Lower leg skin (tissue), 4 donors: ENCODE measurements at places on chromosomes 3 and 15. TPM values are rescaled to one million over a fixed set of nuclear protein-coding genes. Genes with fewer than 3 reads are reported as not detected.

DNA sequence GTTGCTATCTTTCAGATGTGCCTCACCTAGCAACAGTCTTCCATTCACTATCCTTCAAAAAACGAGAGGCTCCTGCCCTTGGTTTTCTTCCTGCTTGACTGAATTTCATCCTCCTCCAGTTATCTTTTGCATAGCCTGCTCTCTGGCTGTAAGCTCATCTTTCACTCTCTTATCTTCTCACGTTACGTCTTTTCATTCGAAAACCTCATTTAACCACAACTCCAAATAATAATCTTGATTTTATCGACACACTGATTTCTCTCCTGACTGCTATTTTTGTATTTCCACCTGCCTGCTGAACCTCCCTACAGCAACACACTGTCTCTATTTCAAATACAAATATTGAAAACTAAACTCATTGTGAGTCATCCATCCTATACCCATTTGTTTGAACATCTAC, 230.7 kb upstream of the TMC3 start:
- DNase-seq = no peak

DNA sequence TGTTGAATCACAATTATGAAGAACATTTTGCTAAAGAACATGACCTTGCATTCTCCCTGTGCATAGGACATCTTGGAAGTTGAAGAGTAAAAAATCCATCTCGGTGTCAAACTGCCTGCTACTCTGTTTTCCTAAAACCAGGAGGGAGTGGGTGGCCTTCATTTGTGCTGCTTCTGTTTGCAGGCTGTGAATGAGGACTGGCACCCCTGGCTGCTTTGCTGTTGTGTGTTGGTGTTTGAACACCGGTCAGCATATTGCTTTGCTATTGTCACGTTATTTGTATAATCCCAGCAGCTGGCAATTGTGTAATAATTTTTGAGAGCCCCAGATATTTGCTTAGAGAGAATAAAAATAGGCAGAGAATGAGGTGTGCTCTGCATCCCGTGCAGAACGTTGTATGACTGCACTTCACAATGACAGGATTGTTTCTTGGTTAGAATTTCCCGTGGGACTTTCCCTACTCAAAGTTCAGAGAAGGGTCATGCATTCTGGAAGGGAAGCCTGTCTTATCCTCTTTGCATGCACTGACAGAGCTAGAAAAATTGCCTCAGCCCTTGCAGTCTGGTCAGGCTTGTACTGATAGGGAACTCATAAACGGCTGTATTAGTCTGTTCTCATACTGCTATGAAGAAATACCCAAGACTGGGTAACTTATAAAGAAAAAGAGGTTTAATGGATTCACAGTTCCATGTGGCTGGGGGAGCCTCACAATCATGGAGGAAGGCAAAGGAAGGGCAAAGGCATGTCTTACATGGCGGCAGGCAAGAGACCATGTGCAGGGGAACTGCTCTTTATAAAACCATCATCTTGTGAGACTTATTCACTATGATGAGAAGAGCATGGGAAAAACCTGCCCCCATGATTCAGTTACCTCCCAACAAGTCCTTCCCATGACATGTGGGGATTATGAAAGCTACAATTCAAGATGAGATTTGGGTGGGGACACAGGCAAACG, 16.3 kb downstream of the SV2B start:
- DNase-seq = peak; percentile 31

DNA sequence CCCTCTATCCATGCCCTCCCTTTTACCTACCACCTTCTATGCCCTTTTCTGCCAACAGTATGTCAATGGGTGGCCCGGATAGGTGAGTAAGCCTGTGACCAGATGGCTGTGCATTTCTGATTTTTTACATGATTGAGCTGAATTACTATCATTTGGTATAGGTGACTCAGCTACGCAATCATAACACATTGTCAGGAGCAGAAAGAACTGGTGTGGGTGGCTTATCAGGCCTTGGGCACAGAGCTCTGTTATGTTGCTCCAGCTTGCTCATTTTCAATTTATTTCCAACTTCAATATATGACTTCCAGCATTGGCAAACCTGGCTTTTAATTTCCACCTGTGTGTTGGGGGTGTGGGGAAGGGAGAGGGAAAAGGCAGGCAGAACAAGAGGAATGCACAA, 86.6 kb upstream of the AGBL1 start:
- no peak for DNase-seq

DNA sequence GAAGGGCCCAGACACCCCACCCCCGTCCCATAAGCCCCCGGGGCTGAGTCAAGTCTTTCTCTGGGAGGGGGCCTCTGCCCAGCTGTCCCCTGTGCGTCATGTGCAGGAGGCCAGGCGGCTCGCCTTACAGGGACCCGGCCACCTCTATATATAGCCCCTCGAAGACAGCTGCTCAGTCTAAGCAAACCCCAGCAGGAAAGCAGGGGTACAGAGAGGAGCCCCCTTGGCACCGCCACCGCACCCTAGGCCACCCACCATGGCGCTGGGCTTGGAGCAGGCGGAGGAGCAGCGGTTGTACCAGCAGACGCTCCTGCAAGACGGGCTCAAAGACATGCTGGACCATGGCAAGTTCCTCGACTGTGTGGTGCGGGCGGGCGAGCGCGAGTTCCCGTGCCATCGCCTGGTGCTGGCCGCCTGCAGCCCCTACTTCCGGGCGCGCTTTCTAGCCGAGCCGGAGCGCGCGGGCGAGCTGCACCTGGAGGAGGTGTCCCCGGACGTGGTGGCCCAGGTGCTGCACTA, at the start of gene KLHL40:
Gene KLHL40 (plus strand): TSS at position 175 of the 519 bp plus-strand sequence. CDS start 82 bp downstream, at position 257.
- no peak for DNase-seq

Gene SCAMP5
- total RNA-seq = 5.4 TPM

Gene LXN
- total RNA-seq = 12.9 TPM

DNA sequence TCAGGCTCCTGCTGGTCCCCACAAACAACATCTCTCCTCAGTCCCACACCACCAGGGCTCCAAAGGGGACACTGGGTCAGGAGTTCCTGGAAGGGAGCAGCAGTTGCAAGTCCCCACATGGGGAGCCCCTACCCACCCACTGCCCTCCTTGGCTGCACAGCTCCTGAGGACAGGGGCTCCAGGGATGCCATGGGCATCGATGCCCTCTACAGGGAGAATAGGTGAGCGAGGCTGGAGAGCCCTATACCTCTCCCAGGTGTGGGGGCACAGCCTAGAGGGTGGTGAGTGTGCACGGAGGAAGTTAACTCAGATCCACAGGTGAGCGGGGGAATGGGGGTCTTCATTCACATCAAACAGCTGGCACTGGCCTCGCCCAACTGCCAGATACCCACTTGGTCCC, 141.2 kb upstream of the LINGO1 start:
- DNase-seq = no peak

- DNase-seq = no peak
Observed at GRCh38 chr3:129824926-129825541, 68.5 kb downstream of the TMCC1 start.

GRCh38 chr3:149655826-149656574, 1.8 kb downstream of the WWTR1 start:
- no peak for DNase-seq

- no peak for DNase-seq
Observed at GRCh38 chr3:156535798-156536197, 19.1 kb downstream of the SSR3 start.

DNA sequence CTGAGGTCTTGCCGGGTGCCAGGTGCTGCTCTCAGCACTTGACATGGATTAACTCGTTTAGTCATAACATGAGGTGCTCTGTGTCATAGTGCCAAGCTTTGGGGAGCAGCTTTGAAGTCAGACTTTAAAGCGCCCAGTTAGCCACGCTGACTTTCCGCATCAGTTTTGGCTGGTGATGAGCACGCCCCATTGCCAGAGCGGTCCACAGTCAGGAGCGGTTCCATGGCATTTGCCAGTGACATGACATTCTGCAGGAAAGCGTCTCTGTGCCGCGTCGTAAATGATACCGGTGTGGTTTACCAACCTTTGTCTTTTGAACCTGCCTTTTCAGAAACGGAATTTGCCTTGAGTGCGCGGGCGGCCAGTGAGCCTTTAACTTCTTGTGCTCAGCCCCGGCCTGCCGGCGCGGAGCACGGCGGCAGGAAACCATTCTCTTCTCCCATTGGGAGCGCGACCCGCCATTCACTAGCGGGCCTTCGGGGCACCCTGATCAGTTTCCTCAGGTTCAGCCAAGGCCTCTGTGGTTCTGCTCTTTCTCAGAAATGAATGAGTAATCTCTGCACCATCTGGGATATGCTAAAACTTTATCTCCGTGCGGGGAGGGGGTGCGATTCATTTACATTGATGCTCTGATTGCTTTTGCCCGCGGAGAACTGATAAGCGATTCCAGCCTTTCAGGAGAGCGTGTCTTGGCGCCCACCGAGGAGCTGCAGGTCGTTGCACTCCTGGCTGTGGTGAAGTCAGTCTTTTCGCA, 1.7 kb upstream of the SLC2A2 start:
- DNase-seq = no peak

DNA sequence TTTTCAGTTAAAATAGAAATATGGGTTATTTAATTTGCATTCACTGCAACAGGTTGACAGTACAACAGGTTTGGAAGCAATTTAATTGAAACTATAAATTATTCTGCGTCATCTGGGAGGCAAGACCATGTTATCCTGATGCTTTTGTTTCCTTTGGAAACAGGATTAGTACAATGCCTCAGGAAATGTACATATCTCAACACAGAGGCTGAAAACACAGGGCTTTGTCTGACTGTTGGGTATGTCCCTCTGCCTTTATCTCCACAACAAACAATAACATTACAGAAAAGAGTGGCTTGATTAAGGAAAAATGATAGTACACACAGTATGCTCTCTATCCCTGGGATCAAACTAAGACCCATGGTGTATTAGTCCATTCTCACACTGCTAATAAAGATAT, 95.7 kb downstream of the KCNMB2 start:
- no peak for DNase-seq

Gene EOMES
- not detected for total RNA-seq

Gene PIAS1
- 56.5 TPM for total RNA-seq

Gene HRG
- 0.34 TPM for total RNA-seq

Gene RBMS3
- 12.9 TPM for total RNA-seq

GRCh38 chr15:57445872-57446271, 69.6 kb downstream of the CGNL1 start:
- no peak for DNase-seq
